RCC 7860 (cell line): ENCODE measurements at places on chromosomes 1 and 21.

GRCh38 chr1:31238986-31239613, 587 bp downstream of the NKAIN1 start:
- DNase-seq: no peak

- no peak for DNase-seq
Measured at GRCh38 chr1:117013309-117013858, 11.8 kb downstream of the CD101 start.

GRCh38 chr1:216476341-216476740, 53.1 kb upstream of the USH2A start:
- no peak for DNase-seq

- DNase-seq: no peak
Measured at GRCh38 chr1:116902027-116902426, 7.7 kb upstream of the PTGFRN start.

DNA sequence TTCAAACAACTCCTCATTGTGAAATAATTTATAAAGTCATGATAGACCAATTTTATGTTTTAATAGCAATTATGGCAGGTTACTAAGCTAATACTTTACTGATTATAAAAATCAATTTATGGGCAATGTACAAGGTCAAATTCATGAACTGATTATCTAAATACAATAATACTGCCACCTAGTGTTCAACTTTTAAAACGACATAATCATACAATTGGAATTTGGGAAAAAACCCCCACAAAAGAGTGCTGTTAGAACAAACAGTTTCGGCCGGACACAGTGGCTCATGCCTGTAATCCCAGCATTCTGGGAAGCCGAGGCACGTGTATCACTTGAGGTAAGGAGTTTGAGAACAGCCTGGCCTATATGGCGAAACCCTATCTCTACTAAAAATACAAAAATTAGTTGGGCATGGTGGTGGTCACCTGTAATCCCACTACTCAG, 14.0 kb downstream of the GTF2B start:
- DNase-seq: peak; percentile 35

GRCh38 chr1:44717156-44717555, 13.8 kb downstream of the RNU5D-1 start:
- peak; percentile 73 for DNase-seq

DNA sequence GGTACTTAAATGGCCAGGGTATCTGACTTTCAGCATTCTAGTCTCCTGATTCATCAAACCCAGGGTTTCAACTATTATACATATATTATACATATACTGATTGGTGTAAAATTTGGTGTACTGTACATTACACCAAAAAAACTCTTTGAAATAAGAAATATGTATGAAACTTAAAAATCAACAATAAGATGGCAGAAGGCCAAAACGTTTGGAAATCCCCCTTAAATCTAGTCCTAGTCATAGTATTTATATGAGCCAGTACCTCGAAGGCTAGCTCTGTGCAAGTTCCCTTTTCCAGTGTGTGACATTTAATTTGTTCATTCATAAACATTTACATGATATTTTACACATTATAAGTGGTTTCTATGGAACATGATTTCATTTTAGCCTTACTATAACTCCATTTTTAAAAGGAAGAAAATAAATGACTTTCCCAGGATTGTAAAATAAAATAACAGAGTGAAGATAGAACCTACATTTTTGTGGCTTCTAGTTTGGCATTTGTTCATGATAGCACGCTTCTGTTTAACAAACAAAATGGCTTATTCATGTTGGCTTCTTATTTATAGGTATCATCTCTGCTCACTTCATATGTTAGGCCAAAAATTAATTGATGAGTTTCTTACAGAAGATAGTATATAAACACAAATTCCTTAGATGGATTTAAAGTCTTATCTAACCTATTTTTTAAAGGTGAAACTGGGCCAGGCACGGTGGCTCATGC, 18.8 kb upstream of the ZNF281 start:
- DNase-seq: peak; percentile 17

DNA sequence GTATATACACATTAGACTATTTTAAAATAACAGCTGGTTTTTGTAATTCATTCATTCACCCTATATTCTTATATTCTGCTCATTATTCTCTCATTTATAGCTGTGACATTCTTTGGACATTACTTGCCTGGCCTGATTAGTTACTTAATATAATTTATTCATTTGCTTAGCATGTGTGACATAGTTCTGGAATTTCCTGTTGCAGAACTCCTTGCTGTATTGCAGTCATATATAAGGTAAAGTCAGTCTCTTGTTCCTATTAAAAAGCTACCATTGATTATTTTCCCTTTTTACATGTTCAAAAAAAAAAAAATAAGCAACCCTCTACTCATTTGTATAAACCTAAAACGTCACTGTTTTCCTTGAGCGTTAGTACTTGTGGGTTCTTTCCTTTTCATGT, 23.9 kb downstream of the GNAT2 start:
- no peak for DNase-seq

- DNase-seq: no peak
Measured at GRCh38 chr1:3249631-3250501, 180.9 kb downstream of the PRDM16 start.

GRCh38 chr1:25549273-25550154, 6.1 kb downstream of the LDLRAP1 start:
- DNase-seq: peak; percentile 91

GRCh38 chr1:209364716-209365115, 218.8 kb upstream of the CAMK1G start:
- peak; percentile 83 for DNase-seq

DNA sequence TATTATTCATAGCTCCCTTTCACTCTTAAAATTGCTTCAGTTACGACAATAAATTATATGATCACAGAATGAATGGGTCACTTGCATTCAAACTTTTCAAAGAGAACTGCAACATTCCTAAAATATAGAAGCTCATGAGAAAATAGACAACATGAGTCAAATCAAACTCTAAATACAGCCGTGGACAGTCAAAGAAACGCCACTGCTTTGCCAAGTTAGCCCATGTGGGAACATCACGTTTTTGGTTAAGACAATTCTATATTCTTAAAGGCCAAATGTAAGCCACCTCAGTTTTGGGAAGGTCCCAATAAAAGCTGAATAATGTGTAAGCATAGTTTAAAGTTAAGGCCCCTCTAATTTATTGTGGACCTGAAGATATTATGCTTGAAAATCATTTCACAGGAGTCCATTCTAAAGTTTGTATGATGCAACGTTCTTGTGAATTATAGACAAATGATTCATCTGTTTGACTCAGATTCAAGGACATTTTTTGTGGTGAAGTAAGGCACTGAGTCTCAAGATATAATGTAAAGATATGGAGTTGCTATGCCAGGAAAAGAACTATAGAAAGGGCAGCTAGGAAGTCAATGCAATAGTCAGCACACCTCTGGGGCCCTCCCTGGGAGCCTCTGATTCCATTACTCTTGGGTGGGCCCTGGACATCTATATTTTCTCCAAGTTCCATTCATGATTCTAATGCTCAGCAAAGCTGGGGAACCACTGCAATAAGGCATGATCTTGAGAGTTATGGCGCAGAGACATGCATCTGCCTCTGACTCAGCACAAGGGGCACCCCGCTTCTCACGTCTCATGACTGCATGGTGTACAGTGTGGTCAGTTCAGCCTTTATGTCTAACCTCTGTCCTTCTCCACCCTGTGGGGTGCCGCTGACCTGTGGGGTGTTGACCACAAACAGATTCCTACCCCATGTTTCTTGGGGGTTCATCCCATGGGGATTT, 33.9 kb downstream of the ETS2 start:
- peak; percentile 97 for DNase-seq

- no peak for DNase-seq
Measured at GRCh38 chr1:7111853-7112252, 326.6 kb downstream of the CAMTA1 start.

DNA sequence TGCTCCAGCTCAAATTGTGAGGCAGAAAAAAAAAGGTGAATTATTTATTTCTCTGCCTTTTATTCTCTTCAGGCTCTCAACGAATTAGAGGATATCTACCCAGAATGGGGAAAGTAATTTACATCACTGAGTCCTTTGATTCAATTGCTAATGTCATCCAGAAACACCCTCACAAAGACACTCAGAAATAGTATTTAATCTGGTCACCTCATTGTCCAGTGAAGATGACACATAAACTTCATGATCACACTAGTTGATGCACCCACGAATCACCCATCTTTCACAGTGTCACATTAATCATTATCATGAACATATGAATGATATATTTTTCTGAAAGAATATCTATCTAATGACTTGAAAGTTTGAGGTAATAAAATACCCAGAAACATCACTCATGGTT, 868.5 kb downstream of the BRINP3 start:
- DNase-seq: peak; percentile 21

DNA sequence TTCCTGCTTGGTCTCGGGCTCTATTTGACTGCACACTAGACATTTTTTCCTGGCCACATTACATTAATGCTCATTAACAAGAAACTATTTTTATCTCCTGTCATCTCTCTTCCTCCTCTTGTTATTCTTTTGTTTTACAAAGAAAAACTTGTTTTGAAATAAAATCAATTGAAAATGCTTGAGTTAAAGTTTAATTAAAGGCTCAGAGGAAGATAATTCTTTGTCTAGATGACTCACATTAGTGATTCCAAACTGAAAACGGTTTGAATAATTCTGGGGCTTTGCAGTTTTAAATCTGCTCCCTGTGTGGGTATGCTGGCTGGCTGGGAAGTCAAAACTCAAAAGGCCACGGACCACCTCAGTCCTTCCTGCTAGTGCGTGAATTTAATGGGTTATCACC, 29.6 kb downstream of the RGS5 start:
- DNase-seq: peak; percentile 44

- DNase-seq: no peak
Measured at GRCh38 chr1:21337928-21338572, 47.8 kb upstream of the ECE1 start.

- DNase-seq: peak; percentile 23
Measured at GRCh38 chr1:2046174-2046917, 3.9 kb upstream of the PRKCZ start.
